ENCODE measurements at places on chromosomes 12 and 14.

- no peak for DNase-seq
These were observed 116.5 kb downstream of the TMEM132C start for GRCh38 chr12:128383357-128383937.

- DNase-seq = no peak
These were observed 2.7 kb upstream of the GALNT6 start for GRCh38 chr12:51393676-51394545.

GRCh38 chr12:93390549-93391297 lies 13.0 kb downstream of the NUDT4 start:
- no peak for DNase-seq

- no peak for DNase-seq
These were observed 110.8 kb upstream of the SRRM4 start for GRCh38 chr12:118870551-118870950.

GRCh38 chr14:51392416-51392815 lies 152.4 kb downstream of the TMX1 start:
- no peak for DNase-seq

- no peak for DNase-seq
These were observed 7.3 kb upstream of the ITFG2 start for GRCh38 chr12:2805143-2805520.

DNA sequence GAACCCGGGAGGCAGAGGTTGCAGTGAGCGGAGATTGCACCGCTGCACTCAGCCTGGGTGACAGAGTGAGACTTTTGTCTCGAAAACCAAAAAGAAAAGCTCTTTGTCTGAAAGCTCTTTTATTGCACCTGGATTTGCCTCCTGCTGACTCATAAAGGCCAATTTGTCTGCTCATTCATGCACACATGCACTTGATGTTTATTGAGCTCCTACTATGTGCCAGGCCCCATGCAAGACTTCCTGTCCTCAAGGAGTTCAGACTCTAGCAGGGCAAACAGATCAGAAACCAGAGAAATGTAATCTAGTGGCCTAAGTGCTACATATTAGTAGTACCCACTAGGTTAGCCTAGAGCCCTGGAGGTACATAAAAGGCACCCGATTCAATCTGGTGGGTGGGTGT lies 16.3 kb upstream of the MLEC start:
- DNase-seq = no peak

- no peak for DNase-seq
These were observed 12.3 kb downstream of the FIGNL2 start for GRCh38 chr12:51836041-51836826.

GRCh38 chr14:99065551-99065950 lies 206.4 kb downstream of the BCL11B start:
- no peak for DNase-seq

DNA sequence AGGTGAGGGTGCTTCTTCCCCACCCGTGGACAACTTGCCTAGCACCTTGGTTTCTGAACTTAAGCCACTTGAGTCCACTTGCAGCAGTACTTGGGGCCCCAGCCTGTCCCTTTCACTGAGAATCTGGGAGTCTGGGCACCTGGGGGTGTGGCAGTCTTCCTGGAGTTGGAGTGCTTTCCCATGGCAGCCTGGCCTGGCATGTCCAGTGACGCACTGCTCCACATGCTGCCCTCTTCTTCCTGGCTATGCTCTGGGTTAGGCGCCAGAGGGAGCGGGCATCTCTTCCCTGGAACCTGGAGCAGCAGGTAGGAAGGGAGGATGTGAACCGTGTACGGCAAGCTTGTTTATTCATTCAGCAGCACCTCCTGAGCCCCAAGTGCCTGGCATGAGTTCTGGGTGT lies 76.4 kb downstream of the PAPOLA start:
- DNase-seq = no peak

DNA sequence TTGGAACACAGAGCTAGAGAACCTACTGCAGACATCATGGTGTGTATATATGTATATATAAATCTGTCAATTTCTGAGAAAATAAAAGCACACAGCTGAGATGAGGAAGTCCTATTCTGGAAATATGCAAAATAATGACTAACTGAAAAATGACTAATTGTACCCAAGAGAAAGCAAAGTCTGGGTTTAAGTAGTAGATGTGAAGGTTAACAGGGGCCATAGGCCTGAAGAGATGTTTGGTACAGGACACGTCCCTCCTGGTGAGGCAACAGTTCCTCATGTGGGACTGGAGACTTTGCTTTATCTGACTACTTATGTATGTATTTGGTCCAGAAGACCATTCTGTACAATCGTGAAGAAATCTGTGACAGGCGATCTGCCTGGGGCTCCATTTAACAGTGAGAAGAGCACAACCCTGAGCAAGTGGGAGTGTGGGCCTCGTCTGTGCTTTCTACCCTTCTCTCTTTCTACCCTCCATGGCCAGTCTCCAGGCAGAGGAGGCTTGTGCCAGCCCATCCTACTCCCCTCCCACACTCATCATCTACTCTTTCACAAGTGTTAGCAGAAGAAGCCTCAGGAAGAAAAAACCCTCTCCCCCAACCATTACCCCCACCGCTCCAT lies 67.5 kb downstream of the SLC41A2 start:
- no peak for DNase-seq

GRCh38 chr12:9936591-9936990 lies 4.4 kb upstream of the CLEC2A start:
- no peak for DNase-seq

GRCh38 chr12:47303207-47303606 lies 223.4 kb upstream of the AMIGO2 start:
- DNase-seq = no peak

- DNase-seq = no peak
These were observed 1.9 kb upstream of the PRKAG1 start for GRCh38 chr12:49020441-49020840.

GRCh38 chr14:105366386-105367074 lies 31.8 kb upstream of the TEX22 start:
- no peak for DNase-seq

GRCh38 chr12:107288414-107289127 lies 195.2 kb upstream of the CRY1 start:
- no peak for DNase-seq

- no peak for DNase-seq
These were observed 69.3 kb upstream of the FRMD6 start for GRCh38 chr14:51582437-51582836.

DNA sequence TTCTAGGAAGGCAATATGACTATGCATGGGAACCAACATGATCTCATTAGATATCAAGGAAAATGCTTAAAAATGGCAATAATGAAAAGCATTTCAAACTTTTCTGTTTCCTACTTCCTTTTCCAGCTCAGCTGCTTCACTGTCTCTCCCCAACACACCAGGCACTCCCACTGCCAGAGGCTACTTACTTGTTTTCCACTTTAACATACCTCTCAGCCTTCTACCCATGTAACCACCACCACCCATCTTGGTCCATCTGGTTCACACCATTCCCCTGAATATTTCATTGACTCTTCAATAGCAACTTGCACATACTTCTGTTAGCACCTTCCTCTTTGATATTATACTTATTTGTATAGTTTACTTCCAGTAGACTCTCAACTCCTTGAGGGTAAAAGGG lies 168.3 kb upstream of the NPAS3 start:
- no peak for DNase-seq

- no peak for DNase-seq
These were observed 89.4 kb downstream of the SUDS3 start for GRCh38 chr12:118465706-118466105.

DNA sequence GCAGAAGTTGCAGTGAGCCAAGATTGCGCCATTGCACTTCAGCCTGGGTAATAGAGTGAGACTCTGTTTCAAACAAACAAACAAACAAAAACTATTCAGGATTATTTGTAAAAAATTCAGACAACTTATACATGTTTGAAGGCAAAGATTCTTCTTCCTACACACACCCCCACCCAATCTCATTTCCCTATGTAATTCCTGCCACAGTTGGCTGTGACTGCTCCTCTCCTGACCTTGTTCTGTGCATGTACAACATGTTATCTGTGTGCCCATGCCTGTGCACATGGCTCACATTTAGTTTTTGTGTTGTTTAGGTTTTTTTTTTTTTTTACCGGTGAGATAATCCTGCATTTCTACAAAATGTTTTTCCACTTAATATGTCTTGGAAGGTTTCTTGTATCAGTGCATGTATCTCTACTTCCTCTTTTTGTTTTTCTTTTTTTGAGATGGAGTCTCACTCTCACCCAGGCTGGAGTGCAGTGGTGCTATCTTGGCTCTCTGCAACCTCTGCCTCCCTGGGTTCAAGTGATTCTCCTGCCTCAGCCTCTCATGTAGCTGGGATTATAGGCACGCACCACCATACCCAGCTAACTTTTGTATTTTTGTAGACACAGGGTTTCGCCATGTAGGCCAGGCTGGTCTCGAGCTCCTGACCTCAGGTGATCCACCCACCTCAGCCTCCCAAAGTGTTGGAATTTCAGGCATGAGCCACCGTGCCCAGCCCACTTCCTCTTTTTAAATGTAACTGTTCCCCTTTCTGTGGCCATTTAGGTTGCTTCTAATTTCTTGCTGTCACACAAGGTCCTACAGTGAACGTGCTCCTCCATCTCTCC lies 8.7 kb downstream of the CFAP251 start:
- DNase-seq = no peak

GRCh38 chr12:49094160-49094974 lies at the start of gene DHH:
Gene DHH, minus strand, starts transcription at chr12:49094801. Its CDS starts 289 bp downstream, at chr12:49094512.
- DNase-seq = no peak

DNA sequence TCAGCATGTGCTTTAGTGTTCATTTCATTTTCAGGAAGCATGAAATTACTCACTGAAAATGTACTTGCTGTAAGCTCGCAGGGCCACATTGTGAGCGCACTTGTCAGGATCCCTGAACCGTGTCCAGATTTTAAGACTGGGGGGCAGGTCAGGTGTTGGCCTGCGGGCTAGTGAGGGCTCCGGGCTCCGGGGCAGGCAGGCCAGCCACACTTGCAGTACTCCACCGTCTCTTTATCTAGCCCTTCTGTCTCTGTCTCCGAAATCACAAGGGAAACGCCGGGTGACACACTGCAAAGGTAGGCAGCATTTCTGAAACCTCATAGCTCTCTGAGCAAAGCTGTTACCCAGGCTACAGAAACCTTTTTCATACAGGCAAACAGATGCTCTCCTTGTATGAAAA lies 98.7 kb downstream of the EML1 start:
- no peak for DNase-seq

Data from left renal pelvis (tissue), 4 donors.